ENCODE measurements at places on chromosomes 16 and 17. TPM values are rescaled to one million over a fixed set of nuclear protein-coding genes. Genes with fewer than 3 reads are reported as not detected.

Gene RAB11FIP4
- total RNA-seq: 1.2 TPM

Gene CDH3
- total RNA-seq: 0.35 TPM

Gene KRTAP4-9
- not detected for total RNA-seq

Gene OR1A1
- not detected for total RNA-seq

Gene HOXB3
- total RNA-seq: 4.5 TPM

Gene TTLL6
- 0.49 TPM for total RNA-seq

Gene SLC5A10
- 0.17 TPM for total RNA-seq

Gene RGS11
- total RNA-seq: 4.4 TPM

Gene OR1F1
- total RNA-seq: 0.18 TPM

Gene MYL4
- total RNA-seq: 0.21 TPM

Gene SLC5A11
- 0.40 TPM for total RNA-seq

Gene SOST
- total RNA-seq: 0.03 TPM

Gene KLHL10
- total RNA-seq: not detected

Gene ZNF287
- total RNA-seq: 17.4 TPM

Gene NPTX1
- total RNA-seq: 119 TPM

Gene AOC3
- total RNA-seq: 1.3 TPM

Gene ANKRD40CL
- total RNA-seq: not detected

Gene KRTAP1-3
- not detected for total RNA-seq

Gene HYDIN
- 0.45 TPM for total RNA-seq

Gene TSNAXIP1
- total RNA-seq: 0.60 TPM

Gene TBC1D3C
- total RNA-seq: not detected

Gene ZNF469
- total RNA-seq: 7.2 TPM

Gene TNFRSF13B
- total RNA-seq: not detected

Gene KREMEN2
- total RNA-seq: 1.8 TPM

Gene ICAM2
- 0.07 TPM for total RNA-seq

Gene FOXL1
- total RNA-seq: 2.0 TPM

Gene CDH16
- 8.5 TPM for total RNA-seq

Gene FOXJ1
- 0.90 TPM for total RNA-seq

Gene TOM1L1
- total RNA-seq: 31.5 TPM

Gene SPN
- total RNA-seq: not detected

Gene CEMP1
- total RNA-seq: not detected

Gene KCNAB3
- 2.9 TPM for total RNA-seq

Gene KRTAP17-1
- not detected for total RNA-seq

Gene C16orf89
- total RNA-seq: not detected

Gene PPY
- not detected for total RNA-seq

Gene MYH8
- total RNA-seq: not detected

Gene G6PC1
- not detected for total RNA-seq

Gene NEK8
- total RNA-seq: 3.6 TPM

Gene PLXDC1
- 0.28 TPM for total RNA-seq

Gene ZG16B
- 0.37 TPM for total RNA-seq

Gene YPEL2
- total RNA-seq: 2.6 TPM

Gene VMO1
- total RNA-seq: 0.97 TPM

Gene KRT12
- total RNA-seq: not detected

Gene NAA38
- total RNA-seq: 220 TPM

Gene CDT1
- total RNA-seq: 34.7 TPM

Gene ARHGAP44
- 2.3 TPM for total RNA-seq

Gene MFAP4
- total RNA-seq: 0.15 TPM

Gene KRTAP4-6
- not detected for total RNA-seq

Gene CD300LG
- not detected for total RNA-seq

Gene CTRB1
- total RNA-seq: not detected

Gene FAHD1
- 46.8 TPM for total RNA-seq

Gene MARVELD3
- 0.27 TPM for total RNA-seq

Gene ANKRD40
- 48.0 TPM for total RNA-seq

Gene AURKB
- total RNA-seq: 146 TPM

Gene TAT
- 0.03 TPM for total RNA-seq

Gene ITGAX
- total RNA-seq: 1.1 TPM

Gene SLC13A2
- total RNA-seq: 0.10 TPM

Gene CLEC3A
- total RNA-seq: not detected

Gene PNMT
- total RNA-seq: 0.44 TPM

Data from A549 treated with AZD2906 at 1 μM for 4 hours (cell line).